ENCODE measurements at places on chromosomes 16 and 17.
A peak's percentile ranks its signal among the peaks of the same experiment; 100 is the strongest.

DNA sequence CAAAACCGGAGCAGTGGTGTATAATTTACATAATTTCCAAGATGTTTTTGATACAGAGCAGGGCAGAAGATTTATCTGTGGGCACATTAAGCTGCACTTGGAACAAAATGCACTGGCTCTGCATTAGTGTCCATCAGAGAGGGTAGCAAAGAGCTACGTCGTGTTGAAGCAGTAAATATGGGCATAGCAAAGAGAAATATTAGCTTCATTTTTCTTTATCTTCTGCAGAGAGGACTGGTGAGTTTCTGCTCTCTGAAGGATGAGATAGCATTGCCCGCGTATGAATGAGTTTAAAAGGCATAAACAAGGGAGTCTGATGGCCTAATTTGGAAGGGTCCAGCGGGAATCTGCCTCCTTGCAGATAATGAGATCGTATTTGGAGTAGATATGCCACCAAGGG lies 227.8 kb upstream of the CDH11 start:
- no peak for DNase-seq

DNA sequence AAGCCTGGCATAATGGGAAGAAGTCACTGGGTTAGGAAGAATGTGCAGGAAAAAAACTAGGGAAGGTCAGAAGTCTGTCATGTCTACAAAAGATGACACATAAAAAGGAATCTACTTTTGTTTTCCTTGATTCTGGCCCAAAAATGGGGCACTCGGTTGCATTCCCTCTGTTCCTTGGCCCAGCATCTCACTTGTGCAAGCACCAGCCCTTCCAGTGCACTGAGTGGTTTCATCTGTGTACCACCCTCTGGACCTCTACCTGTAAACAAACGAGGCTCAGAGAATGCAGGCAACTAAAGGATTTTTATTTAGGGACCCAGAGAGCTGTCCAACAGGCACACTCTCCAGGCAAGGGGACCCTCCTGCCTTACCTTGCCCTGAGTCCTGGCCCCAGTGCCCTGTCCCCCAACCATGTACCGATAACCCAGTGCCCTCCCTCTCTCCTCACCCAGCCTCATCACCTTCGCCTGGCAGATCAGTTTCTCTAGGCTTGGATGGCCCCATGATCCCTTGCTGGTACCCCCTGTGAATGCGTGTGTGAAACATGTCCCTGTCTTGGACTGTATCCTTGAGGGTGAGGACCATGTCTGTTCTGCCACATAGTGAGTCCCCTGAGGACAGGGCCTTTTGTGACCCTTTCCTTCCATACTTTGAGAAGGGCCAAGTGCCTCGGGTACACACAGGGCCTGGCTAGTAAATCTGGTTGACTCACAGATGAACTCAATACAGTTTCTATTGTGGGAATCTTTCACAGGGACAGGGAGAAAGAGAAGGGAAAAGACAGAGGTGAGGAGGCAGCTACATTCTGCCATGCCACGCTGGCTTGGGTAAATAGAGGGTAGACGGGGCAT lies 13.3 kb downstream of the NXPH3 start:
- DNase-seq: no peak

DNA sequence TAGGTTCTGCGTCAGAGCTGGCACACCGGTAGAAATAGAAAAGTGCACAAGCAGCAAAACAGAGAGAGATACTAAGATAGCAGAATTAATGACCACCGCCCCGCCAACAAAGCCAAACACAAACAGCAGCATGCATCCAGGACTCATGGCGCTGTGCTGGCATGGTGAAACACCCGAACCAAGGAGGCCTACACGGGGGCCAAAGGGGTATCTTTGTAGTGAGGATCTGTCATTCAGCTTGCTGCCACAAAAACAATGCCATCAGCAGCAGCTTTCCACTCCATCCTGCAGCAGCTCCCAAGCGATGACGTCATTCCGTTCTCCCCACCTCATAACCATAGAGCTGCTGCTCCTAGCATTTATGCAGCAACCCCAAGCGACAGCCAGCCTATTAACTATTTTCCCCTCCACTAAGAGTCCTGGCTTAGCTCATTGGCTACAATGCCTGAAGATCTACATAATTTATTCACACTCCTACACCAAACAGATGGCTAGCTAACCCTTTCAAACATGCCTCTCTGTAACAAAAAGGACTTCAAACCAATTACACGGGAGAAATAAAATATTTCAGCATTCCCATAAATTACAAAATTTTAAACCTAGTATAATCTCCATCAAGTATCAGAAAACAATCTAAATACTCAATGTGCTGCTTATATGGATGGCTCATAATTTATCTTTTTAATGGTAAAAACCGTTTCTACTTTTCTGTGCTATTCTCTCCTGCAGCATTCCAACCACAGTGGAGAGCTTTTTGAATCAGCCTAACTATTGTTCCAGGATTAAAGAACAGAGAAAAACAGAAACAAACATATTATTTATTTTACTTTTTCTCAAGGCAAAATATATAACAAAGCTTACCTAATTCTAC lies 73.9 kb downstream of the SPAG9 start:
- DNase-seq: peak; percentile 82

DNA sequence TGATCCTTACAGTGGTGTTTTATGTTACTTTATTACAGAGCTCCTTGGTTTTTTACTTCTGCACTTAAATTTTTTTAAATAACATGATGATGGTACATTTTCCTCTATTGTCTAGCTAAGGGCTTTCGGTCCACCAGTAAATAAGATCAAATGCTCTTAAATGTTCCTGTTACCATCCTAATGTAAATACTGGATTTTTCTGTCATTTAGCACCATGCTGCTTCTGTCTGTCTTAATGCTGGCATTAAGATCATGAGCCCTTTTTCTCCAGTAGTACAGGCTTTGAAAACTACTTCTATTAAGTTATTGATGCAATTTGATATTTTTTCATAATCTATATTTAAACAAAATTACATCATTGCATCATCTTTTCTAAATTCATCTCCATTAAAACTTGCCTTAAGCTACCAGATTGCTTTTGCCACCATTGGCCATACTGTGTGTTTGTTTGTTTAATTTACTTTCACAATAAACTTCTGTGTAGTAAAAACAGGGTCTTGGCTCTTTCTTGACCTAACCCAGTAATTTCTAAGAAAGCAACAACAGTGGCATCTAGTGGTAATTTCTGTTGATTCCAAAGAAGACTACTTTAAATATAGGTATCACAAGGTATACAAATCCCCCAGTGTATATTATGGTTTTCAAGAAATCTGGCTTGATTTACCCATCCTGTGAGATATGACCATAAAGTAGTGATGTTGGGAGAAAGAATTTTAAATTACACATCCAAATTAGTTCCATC lies 9.0 kb upstream of the PHAF1 start:
- DNase-seq: no peak

- no peak for DNase-seq
Measured at GRCh38 chr17:15966879-15967248, 21.9 kb downstream of the ADORA2B start.

DNA sequence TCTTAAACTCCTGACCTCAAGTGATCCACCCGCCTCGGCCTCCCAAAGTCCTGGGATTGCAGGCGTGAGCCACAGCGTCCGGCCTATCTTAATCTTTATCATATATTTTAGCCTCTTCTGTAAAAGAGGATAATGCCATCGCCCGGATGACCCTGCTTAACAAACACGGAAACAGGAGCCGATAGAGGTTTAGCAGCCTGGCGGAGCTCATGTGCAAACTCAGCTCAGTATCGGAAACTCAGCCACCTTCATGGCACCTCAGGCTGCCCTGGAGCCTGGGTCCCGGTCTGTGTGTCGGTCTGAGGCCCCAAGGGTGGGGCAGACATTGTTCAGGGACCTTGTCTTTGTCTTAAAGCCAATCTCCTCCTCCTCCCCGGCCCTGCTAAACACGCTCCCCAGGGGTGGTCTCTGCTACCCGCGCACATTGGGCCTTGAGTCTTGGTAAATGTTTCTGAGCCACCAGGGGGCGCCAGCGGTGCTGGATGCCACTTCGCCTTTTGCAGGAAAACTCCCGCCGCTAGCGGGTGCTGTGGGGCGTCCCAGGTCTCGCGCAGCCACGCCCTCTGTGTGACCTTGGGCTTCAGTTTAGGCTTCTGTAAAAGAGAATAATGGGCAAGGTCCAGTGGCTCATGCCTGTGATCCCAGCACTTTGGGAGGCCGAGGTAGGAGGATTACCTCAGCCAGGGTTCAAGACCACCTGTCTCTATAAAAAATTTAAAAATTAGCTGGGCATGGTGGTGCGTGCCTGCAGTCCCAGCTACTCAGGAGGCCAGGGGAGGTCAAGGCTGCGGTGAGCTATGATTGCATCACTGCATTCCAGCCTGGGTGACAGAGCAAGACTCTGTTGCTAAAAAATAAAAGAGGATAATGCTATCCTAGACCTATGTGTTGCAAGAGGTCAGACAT lies 2.7 kb downstream of the CETP start:
- peak; percentile 55 for DNase-seq

GRCh38 chr16:49058382-49058781 lies 223.3 kb downstream of the CBLN1 start:
- DNase-seq: no peak

- DNase-seq: no peak
Measured at GRCh38 chr17:2837147-2837561, 40.9 kb downstream of the RAP1GAP2 start.

DNA sequence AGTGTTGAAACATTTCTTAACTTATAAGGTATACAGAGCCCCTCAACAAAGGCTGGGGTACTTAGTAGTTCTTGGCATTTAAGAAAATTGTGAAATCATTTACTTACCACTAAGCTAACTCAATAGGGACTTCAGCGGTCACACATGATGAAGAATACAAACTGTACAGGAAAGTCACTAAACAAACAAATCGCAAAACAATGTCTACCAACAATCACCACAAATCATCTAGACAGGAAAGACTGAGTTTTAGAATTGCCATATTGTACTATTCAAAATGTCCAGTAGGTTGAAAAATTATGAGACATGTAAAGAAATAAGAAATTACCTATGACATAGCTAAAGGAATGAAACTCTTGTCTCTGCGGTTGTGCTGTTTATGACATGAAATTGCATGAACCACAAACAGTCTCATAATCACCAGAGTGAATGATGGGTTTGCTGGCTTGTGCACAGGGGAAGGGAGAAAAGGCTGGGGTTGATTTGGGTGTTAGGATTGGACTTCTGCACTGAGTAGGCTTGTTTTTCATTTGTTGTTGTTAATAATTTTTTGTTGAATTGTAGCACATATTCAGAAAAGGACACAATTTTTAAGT lies 441.1 kb upstream of the MON1B start:
- DNase-seq: no peak

- DNase-seq: no peak
Measured at GRCh38 chr17:1182811-1183170, 3.0 kb upstream of the ABR start.

GRCh38 chr17:59415397-59415796 lies 83.9 kb downstream of the YPEL2 start:
- DNase-seq: no peak

GRCh38 chr16:6103561-6103960 lies 1006.0 kb upstream of the EEF2KMT start:
- DNase-seq: no peak

GRCh38 chr16:25210758-25211157 lies 6.0 kb upstream of the AQP8 start:
- DNase-seq: no peak

GRCh38 chr16:80704751-80705505 lies 99.5 kb downstream of the CDYL2 start:
- no peak for DNase-seq

DNA sequence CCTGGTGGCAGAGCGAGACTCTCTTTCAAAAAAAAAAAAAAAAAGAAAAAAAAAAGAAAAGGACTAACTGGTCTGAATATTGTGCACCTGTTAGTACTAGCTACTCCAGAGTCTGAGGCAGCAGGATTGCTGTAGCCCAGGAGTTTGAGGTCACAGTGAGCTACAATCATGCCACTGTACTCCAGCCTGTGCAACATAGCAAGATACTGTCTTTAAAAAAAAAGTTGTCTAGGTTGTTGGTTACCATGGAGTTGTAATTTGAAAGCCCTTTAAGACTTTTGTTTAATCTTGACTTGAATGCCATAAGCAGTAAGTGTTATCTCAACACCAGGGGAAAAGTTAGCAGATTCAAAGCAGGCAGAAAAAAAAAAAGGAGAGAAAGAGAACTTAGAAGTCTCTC lies 10.9 kb upstream of the C16orf54 start:
- no peak for DNase-seq

- DNase-seq: no peak
Measured at GRCh38 chr16:10501016-10501607, 79.3 kb downstream of the EMP2 start.

DNA sequence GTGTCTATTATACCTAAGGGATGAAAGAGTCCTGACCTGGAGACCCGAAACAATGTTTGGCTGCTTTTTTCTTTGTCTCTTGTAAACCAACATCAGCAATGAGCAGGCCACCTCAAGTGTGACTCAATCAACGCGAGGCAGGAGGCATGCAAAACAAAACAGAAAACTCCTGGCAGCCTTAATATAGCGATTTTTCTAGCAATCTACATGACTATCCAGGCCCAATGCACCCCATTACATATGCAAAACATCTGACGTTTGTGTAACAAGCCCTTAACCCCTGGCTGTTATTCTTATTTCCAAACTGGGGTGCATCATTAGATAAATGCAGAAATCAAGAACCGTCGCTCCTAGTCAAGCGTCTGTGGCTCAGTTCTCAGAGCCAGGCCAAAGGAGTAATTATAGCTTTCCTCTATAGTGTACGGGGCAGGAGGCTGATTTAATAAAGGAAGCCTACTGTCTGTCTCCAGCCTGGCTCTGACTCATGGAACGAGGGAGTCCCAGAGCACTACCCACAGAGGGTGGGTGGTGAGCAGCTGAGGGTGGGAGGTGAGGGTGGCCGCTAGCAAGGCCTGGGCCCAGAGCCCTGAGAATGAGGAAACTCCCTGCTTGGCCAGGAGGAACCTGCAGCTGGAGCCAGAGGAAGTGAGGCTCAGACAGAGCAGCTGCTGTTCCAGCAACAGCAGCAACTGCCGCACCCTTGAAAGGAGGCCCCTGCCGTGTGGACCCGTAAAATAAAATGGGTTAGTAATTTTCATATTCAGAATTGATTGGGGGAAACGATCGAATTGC lies 43.9 kb downstream of the CHD9 start:
- DNase-seq: peak; percentile 52

GRCh38 chr17:38533241-38533640 lies 72.5 kb downstream of the SRCIN1 start:
- DNase-seq: no peak

Data from substantia nigra (tissue), 51 donors.